ENCODE measurements at places on chromosomes 1 and 21.

GRCh38 chr1:11643782-11644181 is 10.4 kb downstream of the FBXO2 start:
- no peak for DNase-seq

- no peak for DNase-seq
These were observed 1132.7 kb downstream of the KCNT2 start for GRCh38 chr1:195475568-195475967.

DNA sequence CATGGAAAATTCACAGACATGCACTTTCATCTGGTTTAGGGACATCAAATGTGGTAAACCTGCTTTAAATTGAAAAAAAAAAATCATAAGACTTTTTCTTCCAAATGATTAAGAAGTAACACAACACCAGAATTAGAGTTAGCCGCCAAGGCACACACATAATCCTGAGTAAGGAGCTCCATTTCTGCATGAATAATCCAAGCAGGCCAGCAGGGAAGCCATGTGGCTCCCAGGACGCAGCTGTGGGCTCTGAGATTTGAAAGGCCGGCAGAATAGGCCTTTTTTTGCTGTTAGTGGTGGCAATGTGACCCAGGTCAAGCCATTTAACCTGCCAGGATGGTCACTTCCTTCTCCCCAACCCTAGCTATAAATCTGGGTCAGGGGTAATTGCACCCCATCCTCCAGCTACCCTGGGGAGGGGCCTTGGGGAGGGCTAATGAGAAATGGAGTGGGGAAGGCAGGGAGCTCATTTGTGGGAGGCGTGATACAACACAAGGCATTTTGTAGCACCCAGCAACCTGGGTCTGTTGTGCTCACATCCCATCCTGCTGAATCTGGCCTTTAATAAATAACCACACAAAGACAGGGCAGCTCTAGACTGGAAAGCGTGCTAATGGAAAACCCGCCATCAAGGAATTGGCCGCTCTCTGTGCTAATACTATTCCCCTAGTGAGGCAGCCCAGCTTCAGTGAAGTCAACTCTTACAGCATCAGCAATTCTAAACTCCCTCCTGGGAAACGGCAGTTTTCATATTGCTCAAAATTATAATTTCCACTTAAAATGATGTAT is 178.5 kb downstream of the RHOU start:
- no peak for DNase-seq

DNA sequence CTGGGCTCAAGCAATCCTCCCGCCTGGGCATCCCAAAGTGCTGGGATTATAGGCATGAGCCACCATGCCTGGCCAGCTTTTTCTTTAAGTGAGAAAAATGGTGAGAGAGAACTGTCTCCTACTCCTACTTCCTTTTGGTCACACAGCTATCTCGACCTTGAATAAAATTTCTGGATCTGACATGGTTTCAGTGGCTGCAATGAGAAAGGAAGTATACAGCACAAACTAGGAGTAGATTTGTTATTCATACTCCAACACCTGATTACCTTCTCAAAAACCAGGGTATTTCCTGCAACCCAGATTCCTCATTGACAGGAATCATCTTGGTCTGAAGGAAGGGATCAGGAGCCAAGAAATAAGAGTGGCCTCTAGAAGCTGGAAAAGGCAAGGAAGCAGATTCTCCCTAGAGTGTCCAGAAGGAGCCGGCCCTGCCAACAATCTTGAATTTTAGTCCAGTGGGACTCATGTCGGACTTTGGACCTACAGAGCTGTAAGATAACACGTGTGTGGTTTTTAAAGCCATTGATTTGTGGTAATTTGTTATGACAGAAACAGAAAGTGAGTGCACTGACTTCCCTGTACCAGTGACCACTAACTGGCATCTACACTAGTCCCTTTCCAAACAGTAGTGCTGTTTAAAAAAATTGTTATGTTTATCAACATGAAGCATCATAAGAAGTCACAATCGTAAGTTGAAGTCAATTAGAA is 516.6 kb downstream of the SMYD3 start:
- no peak for DNase-seq

- DNase-seq = no peak
These were observed 35.8 kb downstream of the EPHX1 start for GRCh38 chr1:225845571-225846259.

GRCh38 chr1:14372526-14372925 is 226.0 kb upstream of the KAZN start:
- no peak for DNase-seq

DNA sequence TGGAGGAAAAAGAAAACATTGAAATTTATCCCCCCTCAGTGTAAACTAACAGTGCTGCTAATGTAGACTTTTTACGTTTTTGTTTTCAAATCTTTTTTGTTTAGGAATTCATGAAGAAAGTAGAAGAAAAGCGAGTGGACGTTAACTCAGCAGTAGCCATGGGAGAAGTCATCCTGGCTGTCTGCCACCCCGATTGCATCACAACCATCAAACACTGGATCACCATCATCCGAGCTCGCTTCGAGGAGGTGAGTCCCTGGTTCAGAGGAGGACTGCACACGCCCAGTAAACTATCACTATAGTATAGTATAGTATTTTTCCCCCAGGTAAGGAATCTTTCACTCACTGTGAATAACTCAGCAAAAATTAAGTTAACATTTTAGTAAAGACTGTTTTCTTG is 37.8 kb upstream of the BMP8A start:
- DNase-seq = no peak

Data from T-helper 17 cell (primary cell).